ENCODE measurements at places on chromosomes 5 and 9. TPM values are rescaled to one million over a fixed set of nuclear protein-coding genes. Genes with fewer than 3 reads are reported as not detected.

DNA sequence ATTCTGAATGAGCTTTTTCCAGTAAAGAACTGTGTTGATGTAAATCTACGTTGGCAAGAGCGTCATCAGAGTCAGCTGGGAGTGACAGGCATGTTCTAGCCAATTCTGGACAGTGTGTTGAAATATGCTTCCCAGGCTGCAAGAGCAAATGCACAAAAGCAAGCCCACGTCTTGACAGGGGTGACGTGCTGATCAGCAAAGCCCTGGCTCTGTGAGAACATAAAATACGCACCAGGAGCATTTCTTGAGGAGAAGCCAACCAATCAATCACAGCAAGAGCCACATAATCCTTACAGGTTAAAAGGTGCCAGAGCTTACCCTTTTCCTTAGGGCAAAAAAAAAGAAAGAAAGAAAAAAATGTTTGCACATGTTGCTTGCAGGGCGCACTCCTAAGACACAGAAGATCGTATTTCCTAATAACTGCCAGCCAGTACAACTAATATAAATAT, 148.1 kb downstream of the PDE4D start:
- DNase-seq, result peak; percentile 93

DNA sequence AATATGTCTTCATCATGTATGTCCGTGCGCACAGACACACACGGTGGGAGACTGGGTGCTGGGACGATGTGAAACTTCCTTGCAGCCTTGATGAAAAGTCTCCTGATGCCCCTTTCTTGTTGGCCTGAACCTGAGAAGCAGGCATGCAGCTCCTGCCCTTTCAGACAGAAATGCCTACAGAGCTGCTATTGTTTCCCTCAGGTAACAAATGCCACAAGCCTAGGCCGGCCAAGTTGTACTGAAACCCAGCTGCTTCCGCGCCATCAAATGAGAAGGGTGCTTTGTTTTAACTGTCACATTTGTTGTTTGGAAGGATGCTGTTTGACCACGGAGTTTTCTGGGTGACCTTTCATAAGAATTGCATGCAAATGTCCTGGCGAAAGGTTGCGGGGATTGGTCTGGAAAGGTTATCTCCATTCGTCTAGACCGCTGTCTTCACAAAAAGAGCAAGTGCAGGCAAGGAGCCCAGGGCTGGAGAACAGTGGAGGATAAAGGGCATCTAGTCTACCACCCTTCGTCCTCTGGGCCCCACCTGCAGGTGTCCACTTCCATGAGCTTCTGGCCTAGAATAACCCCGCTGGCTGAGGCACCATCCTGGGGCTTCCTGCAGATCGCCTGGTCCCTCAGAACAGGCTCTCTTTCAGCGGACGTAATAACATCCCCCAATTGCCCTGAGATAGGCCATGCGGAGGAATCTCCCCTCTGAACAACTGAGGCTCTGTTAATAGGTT, 197.2 kb downstream of the SEMA6A start:
- DNase-seq, result no peak

- peak; percentile 81 for DNase-seq
These were observed 23.8 kb upstream of the ZNF622 start for GRCh38 chr5:16489322-16489791.

GRCh38 chr5:140509898-140510297, 37.6 kb upstream of the EIF4EBP3 start:
- DNase-seq, result peak; percentile 12

Gene MARCHF11
- total RNA-seq, result not detected

Gene SIT1
- 3.8 TPM for total RNA-seq

Gene C5orf52
- not detected for total RNA-seq

Gene VCAN
- 276 TPM for total RNA-seq

GRCh38 chr9:102087141-102087540, 348.7 kb upstream of the GRIN3A start:
- DNase-seq, result no peak

GRCh38 chr9:113644321-113644720, 180.8 kb downstream of the RGS3 start:
- DNase-seq, result no peak

DNA sequence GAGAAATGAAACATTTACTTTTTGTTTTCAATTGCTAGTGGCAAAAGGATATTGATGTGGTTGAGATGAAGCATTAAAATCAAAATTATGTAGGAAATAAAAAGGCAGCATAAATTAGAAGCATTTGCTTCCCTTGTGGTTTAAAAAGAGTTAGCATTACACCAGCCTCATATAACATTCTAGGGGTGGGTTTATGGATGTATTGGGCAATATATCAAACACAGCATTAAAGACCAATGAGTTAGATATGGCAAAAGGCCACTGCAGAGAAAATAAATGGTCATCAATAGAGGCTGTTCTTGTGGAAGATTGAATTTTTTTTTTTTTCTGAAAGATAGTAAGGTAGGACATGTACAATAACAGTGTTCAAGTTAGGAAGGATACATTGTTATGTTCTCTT, 473.0 kb downstream of the TLR4 start:
- DNase-seq, result no peak

Gene FOXE1
- total RNA-seq, result not detected

Gene SOHLH1
- total RNA-seq, result not detected

- DNase-seq, result no peak
These were observed 159.9 kb upstream of the ADAMTS16 start for GRCh38 chr5:4980201-4980600.

DNA sequence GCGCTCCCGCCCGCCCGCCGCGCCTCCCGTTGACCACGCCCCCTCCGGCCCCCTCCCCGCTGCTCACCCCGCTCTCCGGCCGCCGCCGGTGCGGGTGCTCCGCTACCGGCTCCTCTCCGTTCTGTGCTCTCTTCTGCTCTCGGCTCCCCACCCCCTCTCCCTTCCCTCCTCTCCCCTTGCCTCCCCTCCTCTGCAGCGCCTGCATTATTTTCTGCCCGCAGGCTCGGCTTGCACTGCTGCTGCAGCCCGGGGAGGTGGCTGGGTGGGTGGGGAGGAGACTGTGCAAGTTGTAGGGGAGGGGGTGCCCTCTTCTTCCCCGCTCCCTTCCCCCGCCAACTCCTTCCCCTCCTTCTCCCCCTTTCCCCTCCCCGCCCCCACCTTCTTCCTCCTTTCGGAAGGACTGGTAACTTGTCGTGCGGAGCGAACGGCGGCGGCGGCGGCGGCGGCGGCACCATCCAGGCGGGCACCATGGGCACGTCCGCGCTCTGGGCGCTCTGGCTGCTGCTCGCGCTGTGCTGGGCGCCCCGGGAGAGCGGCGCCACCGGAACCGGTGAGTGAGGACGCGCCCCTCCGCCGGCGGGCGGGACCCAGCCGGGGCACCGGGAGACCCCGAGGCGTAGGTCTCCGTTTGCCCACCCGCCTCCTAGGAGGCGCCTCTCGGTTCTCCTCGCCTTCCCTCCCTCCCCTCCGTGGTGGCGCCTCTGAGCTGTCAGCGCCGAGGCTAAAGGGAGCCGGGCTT, at the start of gene VLDLR:
Gene VLDLR (plus strand): TSS at position 66 of the 739 bp plus-strand sequence. CDS start 403 bp downstream, at position 469.
- DNase-seq, result peak; percentile 79

GRCh38 chr5:35470866-35471265, 146.8 kb upstream of the SPEF2 start:
- no peak for DNase-seq

Gene SLC6A7
- not detected for total RNA-seq

- DNase-seq, result no peak
These were observed 41.8 kb upstream of the NFIL3 start for GRCh38 chr9:91465420-91465819.

Gene LNPEP
- total RNA-seq, result 78.9 TPM

DNA sequence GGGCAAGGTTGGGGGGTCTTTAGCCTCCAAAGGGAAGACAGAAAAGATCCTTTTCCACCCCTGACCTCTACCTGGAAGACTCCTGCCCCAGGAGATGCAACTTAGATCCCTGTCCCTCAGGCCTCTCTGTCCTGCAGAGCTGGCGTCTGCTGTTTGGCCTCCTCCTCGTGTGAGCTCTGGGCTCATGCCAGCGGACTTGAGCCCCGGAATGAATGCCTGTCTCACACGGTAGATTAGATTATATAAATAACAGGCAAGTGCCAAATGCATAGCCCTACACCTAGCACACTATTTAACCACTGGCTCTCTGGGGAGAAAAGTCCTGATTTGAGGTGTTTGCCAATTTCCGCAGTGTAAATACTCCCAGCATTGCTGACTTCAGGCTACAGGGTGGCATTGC, 1.4 kb upstream of the WNK2 start:
- DNase-seq, result no peak

DNA sequence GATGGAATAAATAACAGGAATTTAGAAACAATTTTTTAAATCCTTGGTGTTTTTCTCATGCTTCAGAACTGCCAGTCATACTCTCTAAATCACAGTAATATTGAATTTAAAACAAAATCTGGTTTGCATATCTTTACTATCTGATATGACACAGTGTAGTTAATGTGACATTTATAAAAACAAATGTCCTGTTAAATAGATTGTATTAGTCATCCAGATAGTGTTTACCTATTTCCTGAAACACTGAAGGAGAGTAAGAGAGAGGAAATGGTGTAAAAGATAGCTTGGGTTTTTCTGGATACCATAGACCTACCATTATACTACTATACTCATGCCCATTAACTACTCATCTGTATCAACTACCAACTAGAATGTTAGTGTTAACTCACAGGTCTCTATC, 292.3 kb downstream of the MAN2A1 start:
- DNase-seq, result no peak

GRCh38 chr9:7239708-7240107, 481.9 kb downstream of the KDM4C start:
- no peak for DNase-seq

DNA sequence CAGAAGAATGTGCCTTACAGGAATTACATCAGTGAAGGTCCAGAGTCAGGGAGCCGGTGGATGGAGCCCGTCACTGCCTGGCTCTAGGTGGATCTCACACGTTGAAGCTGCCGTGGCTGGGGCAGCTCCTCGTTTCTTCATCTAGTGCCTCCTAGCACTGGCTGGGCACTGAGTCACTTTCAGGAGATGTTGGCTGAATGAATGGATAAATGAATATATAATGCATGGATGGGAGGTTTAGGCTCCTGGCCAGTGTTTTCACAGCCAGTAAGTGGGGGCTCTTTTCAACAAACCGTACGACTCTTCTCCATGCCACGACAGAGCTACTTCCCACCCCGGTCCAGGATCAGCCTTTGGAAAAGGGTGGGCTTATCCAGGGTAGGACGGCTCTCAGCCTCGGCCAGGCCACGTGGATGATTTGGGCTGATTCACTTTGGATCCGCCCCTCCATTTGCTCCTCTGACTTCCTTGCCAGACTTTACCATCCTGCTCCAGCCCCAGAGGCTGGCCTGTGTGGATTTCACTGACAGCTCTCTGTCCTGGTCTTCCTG, 1.3 kb upstream of the SH3PXD2B start:
- peak; percentile 87 for DNase-seq

GRCh38 chr9:28464481-28465216, 891.4 kb upstream of the C9orf72 start:
- DNase-seq, result peak; percentile 19

DNA sequence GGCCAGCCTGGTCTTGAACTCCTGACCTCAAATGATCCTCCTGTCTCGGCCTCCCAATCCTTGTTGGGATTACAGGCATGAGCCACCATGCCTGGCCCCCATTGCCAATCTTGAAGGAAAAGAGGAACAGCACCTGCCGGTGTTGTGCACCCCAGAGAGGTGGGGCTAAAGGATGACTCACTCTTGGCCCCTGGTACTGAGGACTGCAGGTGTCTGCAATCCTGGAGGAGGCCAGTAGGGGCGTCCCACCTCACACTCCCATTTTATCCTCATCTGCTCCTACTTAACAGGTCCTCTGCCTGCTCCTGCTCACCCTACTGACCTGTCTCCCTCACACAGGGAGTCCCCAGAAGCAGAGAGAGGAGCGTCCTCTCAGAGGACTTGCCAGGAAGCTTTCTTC, 390.4 kb downstream of the ARHGEF28 start:
- no peak for DNase-seq

- peak; percentile 63 for DNase-seq
These were observed 127.7 kb upstream of the PIK3R1 start for GRCh38 chr5:68087866-68088265.

Gene SLC36A2
- not detected for total RNA-seq

- peak; percentile 27 for DNase-seq
These were observed 50.5 kb downstream of the MVB12B start for GRCh38 chr9:126377176-126377509.

GRCh38 chr5:131812371-131813160, 15.7 kb upstream of the FNIP1 start:
- DNase-seq, result no peak

DNA sequence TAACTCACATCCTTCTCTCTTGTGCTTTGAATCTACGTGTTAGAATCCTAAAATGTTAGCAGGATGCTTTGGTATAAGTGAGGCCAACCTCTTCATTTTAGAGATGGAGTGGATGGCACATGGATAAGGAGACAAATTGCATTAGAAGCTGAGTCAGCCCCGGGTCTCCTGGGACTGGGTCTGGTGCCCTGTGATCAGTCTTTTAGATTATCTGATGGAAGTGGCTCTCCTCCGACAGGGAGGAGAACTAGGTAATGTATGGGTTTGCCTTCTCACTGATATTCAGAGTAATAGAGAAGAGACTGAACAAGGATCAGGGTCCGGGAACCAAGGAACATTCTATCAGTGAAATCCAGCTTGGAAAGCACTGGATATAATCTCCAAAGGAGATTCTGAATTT, 74.9 kb upstream of the TNFSF8 start:
- DNase-seq, result no peak

All from lung (tissue), 17 donors.